ENCODE measurements at places on chromosomes 1 and 21.

- no peak for DNase-seq
Measured at GRCh38 chr1:232139444-232139843, 490.5 kb downstream of the SIPA1L2 start.

- DNase-seq = no peak
Measured at GRCh38 chr21:14725219-14725618, 179.1 kb upstream of the SAMSN1 start.

- DNase-seq = no peak
Measured at GRCh38 chr1:180155182-180155682, 563 bp downstream of the QSOX1 start.

DNA sequence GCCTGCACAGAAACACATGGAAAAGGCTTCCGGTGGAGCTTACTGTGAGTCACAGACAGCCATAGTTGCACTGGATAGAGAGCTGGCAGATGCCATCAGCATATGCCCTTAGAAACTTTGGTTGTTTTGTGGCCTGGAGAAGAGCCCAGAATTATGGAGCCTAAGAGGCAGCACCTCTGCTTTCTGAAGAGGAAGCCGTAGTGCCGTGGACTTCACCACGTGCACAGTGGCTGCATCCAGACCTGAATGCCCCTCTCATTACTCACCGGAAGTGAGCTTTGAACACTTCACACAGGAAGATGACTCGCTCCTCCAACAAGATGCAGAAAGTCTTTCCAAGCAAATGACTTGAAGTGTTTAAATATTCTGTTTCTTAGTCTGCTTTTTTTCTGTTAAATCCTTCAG lies 28.4 kb downstream of the JUN start:
- DNase-seq = peak; percentile 98

DNA sequence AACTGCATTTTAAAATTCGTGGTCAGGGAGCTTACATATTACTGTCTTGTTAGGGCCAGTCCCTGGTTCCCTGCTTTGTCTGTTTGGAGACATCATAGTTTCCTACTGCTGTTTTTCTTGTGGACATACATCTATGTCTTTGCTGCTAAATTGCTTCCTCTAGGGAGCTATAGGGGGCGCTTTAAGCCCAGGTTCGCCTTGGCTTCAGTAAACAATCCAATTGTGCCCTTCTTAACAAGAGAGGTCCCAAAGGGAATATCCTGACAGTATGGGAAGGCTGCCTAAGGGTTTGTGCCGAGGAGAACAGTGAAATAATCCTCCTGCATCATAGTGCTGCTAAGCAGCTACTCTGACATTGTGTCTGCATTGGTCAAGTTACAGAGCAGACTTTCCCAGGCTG lies 112.5 kb downstream of the USH2A start:
- no peak for DNase-seq

- peak; percentile 25 for DNase-seq
Measured at GRCh38 chr1:18581420-18581880, 49.2 kb upstream of the PAX7 start.

GRCh38 chr21:41370840-41371684 lies 9.2 kb downstream of the MX2 start:
- no peak for DNase-seq

DNA sequence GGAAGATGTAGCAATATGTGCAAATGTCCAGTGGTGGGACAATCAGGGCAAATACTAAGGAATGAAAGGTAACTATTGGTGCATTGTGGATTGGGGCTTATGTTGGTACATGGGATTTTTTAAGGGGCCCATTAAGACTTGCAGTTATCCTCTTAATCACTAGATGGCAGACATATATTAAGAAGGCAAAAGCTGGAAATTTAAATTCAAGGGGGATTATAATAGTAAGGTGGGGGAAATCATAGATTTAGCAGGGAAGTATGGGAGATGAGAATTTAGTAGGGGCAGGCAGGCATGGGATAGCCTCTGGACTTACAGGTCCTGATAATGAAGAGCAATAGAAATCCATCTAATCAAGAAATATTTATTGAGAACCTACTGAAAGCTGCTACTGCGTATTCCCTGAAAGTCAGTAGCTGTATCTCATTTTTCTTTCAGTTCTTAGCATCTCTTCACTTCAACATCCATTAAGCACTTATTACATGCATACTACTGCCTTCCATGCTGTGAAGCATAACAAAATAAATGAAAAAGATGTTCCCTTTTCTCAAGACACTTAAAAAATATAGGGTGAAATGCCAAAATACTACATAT lies 251.8 kb downstream of the CRB1 start:
- DNase-seq = peak; percentile 67

DNA sequence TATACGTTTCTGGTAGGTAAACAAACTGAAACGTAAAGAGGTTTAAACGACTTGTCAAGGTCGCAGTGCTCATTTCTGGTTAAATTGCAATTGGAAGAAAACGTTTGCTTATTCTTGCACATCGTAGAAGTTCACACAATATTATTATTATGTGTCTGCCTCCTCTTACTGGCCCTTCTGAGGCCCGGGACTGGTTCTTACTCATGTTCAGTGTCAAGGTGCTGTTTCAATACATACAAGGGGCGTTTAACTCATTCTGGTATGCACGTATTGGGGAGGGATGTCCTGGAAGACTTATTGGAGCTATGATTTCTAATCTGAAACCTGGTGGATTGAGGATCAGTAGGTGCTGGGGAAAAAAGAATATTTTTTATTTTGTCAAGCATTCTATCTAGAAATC lies 932 bp downstream of the RPF1 start:
- DNase-seq = no peak

- no peak for DNase-seq
Measured at GRCh38 chr1:179023946-179024650, 1.6 kb upstream of the FAM20B start.

DNA sequence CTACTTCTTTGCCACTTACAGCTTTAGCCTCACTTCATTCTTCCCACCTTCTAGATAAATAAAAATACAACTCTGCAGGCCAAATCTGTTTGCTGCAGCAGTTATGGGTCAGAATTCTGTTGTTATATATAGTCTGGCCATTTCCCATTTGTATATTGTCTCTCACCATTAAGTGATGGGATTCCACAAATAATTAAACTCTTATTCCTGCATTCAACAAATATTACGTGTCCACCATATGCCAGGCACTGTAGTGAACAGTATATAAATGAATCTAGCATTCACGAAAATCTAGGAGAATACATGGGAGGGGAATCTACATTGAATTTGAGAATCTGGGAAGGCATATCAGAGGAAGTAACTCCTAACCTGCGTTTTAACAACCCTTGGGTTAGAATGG lies 5.7 kb upstream of the GLRX2 start:
- no peak for DNase-seq

GRCh38 chr1:169491845-169492281 lies 6.1 kb upstream of the SLC19A2 start:
- DNase-seq = no peak

DNA sequence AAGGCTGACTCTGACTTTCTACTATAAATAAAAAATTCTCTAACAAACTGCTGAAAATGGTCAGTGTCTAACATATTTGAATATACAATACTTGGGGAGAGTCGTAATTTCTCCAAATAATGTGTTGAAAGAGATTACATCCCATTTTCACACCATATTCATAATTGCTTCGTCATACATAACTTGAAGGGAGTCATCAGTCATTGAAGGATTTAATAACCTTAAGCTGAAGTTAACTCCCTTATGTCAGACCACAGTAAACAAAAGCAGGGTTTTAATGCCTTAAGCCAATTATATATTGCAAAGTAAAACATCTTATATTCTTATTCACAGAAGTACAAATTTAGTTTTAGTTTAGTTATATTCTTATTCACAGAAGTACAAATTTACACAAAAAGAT lies 129.9 kb downstream of the RERE start:
- DNase-seq = no peak

GRCh38 chr1:234838182-234838581 lies 228.2 kb upstream of the IRF2BP2 start:
- DNase-seq = peak; percentile 40

DNA sequence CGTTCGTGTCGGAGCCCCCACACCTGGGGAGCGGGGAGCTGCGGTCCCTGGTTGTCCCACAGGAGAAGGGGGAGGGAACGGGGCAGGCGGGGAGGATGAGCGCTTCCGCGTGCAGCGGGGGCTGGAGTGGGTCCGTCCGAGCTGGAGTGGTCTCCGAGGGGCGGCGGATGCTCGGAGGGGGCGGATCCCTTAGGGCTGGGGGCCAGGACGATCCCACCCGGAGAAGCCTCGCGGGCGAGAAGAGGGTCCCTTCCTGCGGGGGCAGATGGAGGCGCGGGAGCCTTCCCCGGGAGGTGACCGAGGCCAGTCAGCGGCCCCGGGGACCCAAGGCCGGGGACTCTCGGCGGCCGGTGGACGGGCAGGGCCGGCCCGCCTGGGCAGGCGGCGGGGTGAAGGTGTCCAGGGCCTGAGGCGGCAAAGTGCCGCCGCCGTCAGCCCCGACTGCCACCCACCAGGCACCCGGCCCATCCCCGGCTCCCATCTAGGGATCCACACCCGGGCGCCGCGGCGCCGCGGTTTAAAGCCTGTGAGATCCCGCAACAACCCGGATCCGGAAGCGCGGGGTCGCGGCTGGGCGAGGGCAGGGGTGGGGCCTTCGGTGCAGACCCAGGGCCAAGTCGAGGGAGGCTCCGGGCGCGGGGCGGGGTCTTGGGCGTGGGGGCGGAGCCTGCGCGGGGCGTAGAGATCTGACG lies 5.3 kb upstream of the CCDC27 start:
- DNase-seq = no peak

DNA sequence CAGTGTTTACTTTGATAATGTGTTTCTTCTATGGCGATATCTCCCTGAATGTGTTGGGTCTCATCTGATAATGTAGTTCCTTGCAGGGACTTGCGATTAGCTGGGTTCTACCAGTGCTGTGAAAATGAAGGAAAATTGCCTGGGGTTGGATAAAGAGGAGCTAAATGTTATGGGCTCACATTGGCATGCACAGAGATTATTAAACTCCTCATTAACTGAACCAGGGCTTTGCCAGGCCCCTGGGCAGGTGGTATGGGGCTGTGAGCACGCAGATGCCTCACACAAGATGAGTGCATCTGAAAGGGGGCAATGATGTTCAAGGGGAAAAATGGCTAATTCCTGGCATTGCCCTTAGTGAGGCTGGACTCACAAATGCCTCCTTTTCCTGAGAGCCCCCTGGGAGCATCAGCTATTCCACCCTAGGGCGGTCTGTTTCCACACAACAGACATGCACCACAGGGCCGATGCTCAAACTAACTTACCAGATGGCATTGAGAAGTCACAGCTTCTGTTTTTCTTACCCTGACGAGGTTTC lies 321.1 kb downstream of the SEC16B start:
- DNase-seq = no peak

DNA sequence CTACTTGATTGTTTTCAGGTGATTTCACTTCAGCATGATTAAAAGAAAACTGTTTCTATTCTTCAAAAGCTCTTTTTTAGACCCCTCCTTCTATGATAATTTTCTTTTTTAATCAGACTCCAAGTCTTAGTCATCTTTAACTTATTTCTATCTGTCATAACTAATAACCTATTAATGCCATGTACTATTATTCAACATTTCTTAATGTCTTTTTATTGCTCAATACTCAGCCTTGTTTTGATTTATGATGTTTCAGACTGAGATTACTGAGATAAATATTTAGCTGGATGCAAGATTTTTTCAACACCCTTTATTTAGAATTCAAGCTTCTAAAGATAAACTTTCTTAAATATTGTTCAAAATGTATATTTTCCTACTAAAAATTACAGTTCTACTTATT lies 53.6 kb downstream of the ATP6V1G3 start:
- no peak for DNase-seq

- DNase-seq = no peak
Measured at GRCh38 chr1:9081473-9081872, 12.0 kb upstream of the SLC2A5 start.

DNA sequence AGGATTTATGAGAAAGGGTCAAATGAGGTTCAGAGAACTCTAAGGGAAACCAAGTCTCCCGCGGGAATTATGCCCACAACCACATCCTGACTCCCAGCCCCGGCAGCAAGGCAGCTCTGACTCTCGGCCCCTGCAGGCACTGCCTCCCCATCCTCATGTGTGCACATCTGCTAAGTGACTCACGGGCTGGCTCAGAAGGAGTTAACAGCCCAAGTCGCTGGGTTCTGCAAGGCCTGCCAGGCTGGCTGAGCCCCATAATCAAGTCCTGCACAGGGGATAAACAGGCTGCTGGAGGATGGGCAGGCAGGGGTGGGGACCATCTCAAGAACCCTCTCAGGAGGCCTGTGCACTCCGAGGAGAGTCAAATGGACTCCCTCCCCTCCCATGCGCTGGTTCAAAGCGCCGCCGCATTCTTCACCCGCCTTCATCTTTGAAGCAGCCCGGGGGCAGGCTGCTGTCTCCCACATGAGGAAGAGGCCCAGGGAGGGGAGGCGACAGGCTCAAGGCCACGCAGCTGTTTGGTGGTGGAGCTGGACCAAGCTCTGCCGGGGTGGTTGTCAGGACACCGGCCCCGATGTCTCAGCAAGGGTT lies 344.3 kb downstream of the MATN1 start:
- DNase-seq = no peak

DNA sequence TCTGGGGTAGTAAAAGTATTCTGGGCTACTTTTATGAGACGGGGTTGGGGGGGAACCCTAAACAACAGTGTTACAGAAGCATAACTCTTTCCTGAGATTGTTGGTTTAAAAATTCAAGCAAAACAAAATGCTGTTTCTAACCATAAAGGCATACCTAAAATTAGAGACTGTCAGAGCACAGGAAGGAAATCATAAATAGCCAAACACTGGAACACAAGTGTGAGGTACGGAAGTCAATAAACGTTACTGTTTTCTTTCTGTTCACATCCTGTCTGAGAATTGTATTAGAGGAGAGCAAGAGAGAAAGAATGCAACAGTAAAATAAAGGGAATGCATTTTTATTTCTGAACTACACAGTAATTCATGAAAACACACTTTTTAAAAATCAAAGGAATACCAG lies 42.8 kb upstream of the IL12RB2 start:
- DNase-seq = no peak

DNA sequence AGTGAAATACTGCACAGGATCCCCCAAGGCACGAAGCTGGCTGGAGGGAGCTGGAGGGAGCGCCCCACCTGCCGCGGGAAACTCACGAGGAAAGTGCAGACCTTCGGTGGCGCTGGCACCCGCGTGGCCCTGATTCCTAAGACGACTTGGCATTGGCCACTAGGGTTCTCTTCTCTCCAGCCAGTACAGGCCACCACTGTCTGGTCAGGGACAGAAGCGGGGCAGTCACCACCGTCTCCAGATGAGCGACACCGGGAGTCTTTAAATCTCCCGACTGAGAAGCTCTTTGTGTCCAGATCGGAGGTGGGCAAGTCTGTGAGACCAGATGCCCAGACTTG lies 19.2 kb upstream of the CHIA start:
- DNase-seq = no peak
